Right hindlimb (tissue), 1 donor: ENCODE measurements at places on chromosomes 4 and X.

DNA sequence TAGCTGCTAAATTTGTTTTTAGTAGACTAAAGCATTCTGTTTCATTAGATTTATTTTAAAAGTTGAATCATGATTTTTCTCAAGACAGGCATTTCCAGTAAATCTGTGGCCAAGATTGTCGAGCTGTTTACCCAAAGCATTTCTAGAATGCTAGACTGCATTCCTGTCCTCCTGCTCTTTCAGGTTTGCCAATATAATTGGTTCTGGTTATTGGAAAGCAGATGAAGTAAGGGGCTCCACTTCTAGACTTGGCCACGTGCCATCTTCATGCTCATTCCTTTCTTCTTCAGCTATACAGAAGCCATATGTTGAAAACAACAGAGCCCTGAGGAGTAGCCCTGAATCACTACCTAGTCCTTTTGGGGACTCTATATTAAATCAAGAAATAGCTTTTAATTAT lies 62.5 kb downstream of the PGRMC2 start:
- peak; percentile 30 for DNase-seq

- DNase-seq: peak; percentile 54
Observed at GRCh38 chr4:17166954-17167353, 268.5 kb upstream of the LDB2 start.

- no peak for DNase-seq
Observed at GRCh38 chrX:65300104-65300809, 234.3 kb downstream of the LAS1L start.

GRCh38 chrX:149037281-149037870 lies 467.7 kb downstream of the IDS start:
- DNase-seq: no peak

DNA sequence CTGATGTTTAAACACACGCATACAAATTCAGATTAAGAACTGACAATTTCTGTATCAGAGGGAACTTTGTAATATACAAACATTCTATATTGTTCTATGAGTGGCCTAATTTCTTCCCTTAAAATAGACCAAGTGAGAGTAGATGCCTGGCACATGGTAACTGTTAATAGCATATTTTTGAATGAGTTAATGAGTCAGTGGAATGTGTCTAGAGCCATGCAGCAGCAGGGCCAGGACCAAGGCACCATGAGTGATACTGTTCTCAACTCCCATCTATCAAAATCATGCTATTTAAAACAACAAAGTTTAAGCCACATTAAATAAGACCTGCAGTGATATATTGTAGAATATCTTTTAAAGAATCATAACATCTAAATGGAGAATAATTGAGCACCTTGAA lies 98.3 kb downstream of the ARHGAP24 start:
- DNase-seq: no peak

- DNase-seq: no peak
Observed at GRCh38 chr4:119665752-119666151, 37.1 kb upstream of the PDE5A start.

GRCh38 chrX:42755815-42756214 lies 22.1 kb downstream of the PPP1R2C start:
- no peak for DNase-seq

GRCh38 chrX:16814597-16814996 lies 28.3 kb downstream of the TXLNG start:
- no peak for DNase-seq

- no peak for DNase-seq
Observed at GRCh38 chr4:163404580-163404979, 60.9 kb downstream of the NPY5R start.

GRCh38 chrX:54818221-54818620 lies 10.7 kb downstream of the MAGED2 start:
- no peak for DNase-seq

DNA sequence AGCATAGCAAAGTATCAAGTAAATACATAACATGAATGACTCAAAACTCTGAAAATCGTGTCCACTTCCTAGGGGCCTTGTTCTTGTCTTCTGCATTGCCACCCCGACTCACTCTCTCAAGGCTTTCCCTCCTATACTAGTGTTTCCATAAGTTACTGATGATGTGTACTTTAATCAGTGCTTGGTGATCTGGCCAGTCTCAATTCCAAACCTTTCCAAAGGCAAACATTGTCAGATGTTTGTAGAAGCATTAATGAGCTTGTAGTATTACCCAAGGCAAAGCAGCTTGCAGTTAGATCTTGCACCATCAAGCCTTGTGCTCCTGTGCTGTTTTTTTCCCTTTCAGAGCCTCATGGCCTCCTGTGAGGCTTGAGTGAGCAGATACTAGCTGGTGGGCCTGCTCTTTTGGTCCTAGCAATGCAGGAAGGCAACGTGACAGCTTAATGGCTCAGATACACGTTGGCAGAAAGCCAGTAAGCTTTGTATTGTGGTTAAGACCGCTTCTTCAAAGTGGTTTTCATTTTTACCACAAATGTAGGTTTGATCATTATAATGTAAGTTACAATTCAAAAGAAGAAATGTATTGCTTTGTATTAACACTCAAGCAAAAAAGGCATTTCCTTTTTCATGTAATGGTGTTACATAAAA lies 51.8 kb downstream of the RBPJ start:
- peak; percentile 31 for DNase-seq
